Neural progenitor cell (in vitro differentiated cells): ENCODE measurements at places on chromosomes 5 and 9. TPM values are rescaled to one million over a fixed set of nuclear protein-coding genes. Genes with fewer than 3 reads are reported as not detected.
A peak's percentile ranks its signal among the peaks of the same experiment; 100 is the strongest.

DNA sequence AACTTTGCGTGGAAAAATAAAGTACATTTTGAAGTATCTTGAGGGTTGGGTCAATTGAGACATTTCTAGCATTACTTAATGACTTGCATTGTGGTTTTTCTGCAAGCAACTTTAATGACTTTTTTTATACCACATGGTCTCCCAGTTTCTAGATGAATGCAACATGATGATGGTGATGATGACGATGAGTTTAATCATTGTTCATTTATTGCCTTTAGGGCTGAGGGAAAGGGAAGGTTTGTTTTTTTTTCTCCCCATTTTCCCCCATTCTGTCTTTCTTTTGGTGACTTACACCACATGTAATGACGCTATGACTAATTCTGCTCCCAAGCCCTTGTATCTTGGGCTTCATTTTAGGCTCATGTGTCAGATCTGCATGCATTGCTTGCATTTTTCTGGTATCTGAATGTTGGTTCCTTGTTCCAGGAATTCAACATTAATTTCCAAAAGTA is 57.7 kb upstream of the NXNL2 start:
- DNase-seq = no peak

GABBR2 gene
- 0.03 TPM in 1 of 2 replicates, not detected in the other for total RNA-seq

GRCh38 chr5:171157276-171157675 is 151.8 kb upstream of the TLX3 start:
- no peak for DNase-seq

GRCh38 chr5:67878933-67879332 is 336.6 kb upstream of the PIK3R1 start:
- DNase-seq = no peak

- DNase-seq = no peak
Measured at GRCh38 chr5:59322894-59323293, 570.6 kb downstream of the PDE4D start.

GRCh38 chr5:124888050-124888506 is 141.6 kb upstream of the ZNF608 start:
- peak; percentile 30 for DNase-seq

- DNase-seq = no peak
Measured at GRCh38 chr5:177996660-177997318, 747 bp upstream of the PROP1 start.

DNA sequence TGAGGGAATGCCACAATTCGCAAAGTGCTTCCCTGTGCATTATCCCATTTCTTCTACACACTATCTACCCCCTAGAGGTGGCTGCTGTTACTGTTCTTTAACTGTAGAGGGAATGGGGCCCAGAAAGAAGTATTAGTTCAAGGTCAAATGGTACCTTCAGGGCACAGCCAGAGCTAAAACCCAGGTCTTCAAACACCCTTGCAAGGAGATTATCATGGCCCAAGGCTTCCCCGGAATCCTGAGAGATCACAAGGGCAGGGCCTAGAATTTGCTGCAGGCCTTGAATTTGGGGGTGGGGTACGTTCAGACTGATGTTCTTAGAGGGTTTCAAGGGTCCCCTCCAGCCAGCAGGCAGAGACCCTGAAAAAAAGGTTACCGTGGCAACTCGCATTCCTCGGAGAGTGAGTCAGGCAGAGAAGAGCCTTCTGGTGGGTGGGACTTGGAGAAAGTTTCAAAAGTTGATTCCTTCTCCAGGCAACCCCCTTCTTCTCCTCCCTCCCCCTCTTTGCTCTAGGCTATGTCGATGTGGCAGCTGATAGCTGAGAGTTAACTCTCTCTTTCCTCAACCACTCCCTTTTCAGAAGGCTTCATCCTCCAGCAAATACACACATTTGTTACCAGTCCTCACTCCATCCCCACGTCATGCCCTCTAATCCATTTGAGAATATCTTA is 1.9 kb downstream of the SPARC start:
- peak; percentile 72 for DNase-seq

FGF1 gene
- total RNA-seq = not detected in 2 replicates

DNAH5 gene
- total RNA-seq = 0.39 and 0.62 TPM in 2 replicates

DNA sequence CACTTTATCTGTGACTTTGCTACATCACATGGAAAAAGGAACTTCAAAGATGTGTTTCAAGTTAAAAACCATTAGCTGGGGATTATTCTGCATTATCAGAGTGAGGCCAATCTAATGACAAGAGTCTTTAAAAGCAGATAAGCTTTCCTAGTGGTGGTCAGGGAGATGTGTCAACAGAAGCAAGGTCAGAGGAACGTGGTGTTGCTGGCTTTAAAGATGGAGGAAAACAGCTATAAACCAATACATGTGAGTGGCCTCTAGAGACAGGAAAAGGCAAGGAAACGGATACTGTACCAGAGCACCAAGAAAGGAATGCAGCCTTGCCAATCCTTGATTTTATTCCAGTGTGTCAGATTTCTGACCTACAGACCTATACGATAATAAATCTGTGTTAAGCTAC is 204.2 kb downstream of the TAF11L14 start:
- no peak for DNase-seq

DNA sequence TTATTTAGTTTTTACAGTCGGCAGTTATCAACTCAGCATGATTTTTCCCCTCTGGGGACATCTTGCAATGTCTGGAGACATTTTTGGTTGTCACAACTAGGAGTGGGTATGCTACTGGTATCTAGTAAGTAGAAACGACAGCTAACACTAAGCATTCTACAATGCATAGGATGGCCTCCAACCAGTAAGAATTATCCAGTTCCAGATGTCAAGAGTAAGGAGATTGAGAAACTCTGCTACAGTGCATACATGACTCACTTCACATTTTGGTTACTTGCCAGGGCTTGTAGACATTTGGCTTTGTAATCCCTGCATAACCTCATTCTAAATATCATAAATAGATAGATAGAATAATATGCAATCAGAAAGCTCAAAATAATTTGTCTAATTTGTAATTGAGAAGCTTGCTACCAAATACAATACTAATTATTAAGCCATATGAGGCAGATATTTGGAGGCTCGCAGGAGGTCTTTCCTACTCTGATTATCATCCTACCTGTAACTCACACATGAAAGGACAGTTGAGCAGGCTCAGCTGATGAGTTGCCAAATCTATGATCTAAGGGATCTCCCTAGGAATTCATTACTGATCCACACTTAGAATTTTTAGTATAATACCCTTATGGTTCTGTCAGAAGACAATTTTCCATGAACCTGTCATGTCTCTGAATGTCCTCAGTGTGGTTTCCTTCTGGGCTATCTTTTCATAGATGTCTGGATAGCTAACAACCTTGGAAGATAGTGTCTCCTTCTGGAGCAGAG is 346.9 kb upstream of the TLE4 start:
- DNase-seq = no peak

PDE6A gene
- total RNA-seq = not detected in 2 replicates

DNA sequence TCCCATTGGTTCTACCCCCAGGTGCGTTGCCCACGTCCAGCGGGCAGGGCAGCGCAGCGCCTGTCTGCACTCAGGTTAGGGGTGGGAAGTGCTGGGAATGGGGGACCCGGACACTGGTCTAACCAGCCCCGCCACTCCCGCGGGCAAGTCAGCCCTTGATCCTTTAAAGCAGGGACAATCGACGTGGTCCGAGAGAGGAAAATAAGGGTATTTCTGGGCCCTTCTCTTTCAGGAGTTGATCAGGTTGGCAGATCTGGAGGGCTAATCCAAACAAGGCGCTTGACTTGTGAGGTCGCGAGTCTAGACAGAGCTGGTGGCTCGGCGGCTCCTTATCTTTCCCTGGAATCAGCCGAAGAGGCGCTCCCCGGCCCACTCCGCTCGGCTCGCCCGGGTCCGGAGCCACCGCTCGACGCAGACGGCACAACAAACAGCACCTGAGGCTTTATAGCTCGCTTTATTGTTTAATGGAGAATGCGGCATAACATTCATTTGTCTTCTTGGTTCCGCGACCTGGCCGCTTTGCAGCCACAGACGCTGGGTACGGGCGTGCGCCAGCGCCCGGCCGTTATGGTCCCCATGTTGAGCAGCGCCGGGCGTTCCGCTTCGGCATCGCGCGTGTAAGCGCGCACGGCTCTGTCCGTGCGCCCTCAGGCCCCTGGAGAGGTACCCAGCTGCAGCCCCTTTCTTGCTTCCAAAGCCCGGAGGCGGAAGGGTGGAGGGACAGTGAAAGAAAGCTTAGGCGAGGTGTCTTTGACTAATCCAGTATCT is 15.8 kb downstream of the ISL1 start:
- DNase-seq = peak; percentile 67

- DNase-seq = no peak
Measured at GRCh38 chr5:170846416-170846815, 15.4 kb upstream of the RANBP17 start.

- no peak for DNase-seq
Measured at GRCh38 chr9:12882430-12882829, 107.6 kb downstream of the LURAP1L start.

GRCh38 chr9:124206391-124206790 is 51.4 kb upstream of the NEK6 start:
- DNase-seq = no peak

- DNase-seq = no peak
Measured at GRCh38 chr5:164053123-164053522, 547.7 kb downstream of the MAT2B start.

STARD4 gene
- total RNA-seq = 101 and 157 TPM in 2 replicates

GRCh38 chr5:172145870-172146747 is 41.9 kb downstream of the STK10 start:
- DNase-seq = no peak

CIZ1 gene
- total RNA-seq = 33.4 and 48.8 TPM in 2 replicates

DNA sequence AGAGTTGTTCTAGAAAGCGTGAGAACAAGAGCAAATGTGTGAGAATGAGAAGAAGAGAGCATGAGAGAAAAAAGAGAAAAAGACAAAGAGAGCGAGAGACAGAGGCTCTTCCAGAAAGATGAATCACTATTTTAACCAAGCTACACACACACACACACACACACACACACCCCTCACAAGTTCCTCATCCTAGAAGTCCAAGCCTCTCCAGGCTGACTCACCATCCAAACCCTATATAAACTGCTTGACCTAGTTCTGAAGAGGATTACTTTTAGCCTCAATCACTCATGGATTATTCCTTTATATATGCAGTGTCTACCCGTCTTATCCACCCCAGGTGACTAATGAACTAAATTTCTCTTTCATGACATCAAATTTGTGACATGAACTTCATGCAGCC is 37.6 kb downstream of the C9orf57 start:
- no peak for DNase-seq

DNA sequence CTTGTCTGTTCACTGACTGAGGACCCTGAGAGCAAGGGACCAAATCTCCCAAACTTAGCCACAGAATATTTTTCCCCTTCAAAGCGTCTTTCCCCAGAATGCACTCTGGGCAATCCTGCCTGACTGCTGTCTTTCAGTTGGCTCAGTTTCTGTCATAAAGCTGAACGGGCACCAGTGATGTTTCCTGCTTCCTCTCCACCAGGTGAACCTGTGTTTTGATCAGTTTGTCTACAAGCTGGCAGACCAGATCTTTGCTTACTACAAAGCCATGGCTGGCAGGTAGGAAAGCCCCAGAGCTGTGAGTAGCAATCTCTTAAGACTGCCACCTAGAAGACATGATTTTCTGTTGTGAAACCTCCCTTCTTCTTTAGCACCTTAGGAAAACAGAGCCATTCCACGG is 61.8 kb downstream of the CYFIP2 start:
- DNase-seq = no peak

MZB1 gene
- total RNA-seq = 0.53 TPM in 1 of 2 replicates, not detected in the other

GRCh38 chr9:128845186-128845931 is 15.8 kb upstream of the SPOUT1 start:
- peak; percentile 12 for DNase-seq

CDH9 gene
- 2.4 and 2.8 TPM in 2 replicates for total RNA-seq

- peak; percentile 56 for DNase-seq
Measured at GRCh38 chr5:151047814-151048425, 27.5 kb downstream of the GPX3 start.

DNA sequence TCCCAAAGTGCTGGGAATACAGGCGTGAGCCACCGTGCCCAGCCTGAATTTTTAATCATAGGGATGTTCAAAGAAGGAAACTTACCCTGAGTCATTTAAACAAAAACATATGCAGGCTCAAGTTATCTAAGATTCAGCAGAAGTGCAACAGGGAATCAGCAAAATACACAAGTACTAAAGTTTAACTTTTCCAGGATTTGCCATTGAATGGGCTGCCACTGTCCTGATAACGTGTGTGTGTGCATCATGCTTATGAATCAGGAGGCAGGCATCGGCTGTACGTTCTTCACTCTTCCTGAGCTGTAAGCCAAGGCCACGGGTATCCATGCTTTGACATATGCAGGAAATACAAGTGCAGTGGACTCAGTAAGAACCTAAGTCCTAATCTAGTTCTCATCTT is 48.8 kb upstream of the FST start:
- DNase-seq = no peak

- DNase-seq = no peak
Measured at GRCh38 chr9:3980212-3980611, 319.7 kb downstream of the GLIS3 start.

GRIA1 gene
- 3.3 and 5.0 TPM in 2 replicates for total RNA-seq

CNTFR gene
- total RNA-seq = 8.6 and 37.2 TPM in 2 replicates

DNA sequence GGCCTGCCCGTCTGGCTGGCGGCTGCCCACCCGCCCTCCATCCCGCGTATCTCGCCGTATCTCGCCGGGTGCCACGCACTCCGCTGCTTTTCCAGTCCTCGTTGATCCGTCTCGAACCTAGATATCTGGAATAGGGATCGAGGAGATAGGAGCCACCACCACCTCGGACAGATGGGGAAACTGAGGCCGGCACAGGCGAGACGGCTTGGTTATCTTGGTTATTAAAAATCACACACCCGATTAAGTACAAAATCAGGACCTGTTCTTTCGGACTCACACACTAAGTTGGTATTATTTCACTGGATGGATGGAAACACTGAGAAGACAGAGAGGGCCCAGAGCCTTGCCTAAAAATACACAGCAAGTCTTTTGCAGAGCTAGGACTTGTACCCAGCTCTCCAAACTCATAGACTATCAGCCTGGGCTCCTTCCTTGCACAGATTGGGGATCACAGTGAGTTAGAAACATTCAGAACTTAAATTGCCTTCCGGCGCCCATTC is 678 bp downstream of the SLC26A2 start:
- DNase-seq = no peak

PITX1 gene
- total RNA-seq = not detected in 2 replicates
